Memory B cell (primary cell): ENCODE measurements at places on chromosomes 3 and 15.

GRCh38 chr3:58009749-58010535 lies 1.7 kb downstream of the FLNB start:
- DNase-seq = no peak

DNA sequence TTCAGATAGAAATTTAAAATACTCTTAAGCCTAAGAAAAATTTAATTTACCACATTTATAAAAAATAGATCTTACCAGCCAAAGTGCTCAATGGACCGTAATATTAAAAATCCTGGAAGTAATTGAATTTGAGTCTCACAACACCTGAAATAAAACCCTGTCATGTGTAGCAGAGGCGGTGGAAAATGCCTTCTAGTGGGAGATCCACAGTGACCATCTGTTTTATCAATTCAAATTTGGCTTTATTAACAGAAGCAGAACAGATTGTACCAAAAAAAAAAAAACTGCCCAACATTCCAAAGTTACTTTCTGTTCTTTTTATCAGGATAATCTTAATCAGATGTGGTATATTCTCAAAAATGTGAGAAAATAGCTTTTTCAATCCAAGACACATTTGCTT lies 71.7 kb downstream of the DMXL2 start:
- no peak for DNase-seq

DNA sequence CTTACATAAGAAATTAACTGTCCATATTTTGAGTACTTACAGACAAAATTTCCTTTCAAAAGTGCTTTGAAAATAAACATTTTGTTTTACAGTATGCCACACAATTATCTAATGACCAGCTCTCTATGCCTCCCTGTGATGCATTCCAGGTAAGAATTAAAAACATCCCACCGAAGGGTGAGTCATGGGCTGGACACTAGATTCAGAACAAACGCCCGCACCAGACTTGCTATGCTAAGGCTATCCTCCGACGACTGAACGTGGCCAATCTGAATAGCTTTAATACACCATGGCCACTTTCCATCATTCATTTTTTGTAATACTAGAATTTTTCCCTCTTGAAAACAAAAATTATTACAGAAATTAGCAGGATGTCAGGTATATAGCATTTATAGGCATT lies 139.8 kb upstream of the TNIK start:
- no peak for DNase-seq

DNA sequence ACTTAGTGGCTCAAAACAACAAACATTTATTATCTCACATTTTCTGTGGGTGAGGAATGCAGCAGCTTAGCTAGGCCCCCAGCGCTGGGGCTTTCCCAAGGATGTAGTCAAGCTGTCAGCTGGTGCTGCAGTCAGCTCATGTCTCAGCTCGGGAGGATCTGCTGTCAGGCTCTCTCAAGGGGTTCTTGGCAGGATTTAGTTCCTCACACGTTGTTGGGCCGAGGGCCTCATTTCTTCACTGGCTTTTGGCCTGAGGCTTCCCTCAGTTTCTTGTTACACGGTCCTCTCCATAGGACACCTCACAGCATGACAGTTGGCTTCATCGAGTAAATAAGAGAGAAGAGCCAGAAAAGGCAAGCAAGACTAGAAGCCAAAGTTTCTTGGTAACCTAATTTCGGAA lies 13.7 kb upstream of the U2SURP start:
- no peak for DNase-seq

- no peak for DNase-seq
Measured at GRCh38 chr3:111729087-111729846, 129.8 kb upstream of the PHLDB2 start.

DNA sequence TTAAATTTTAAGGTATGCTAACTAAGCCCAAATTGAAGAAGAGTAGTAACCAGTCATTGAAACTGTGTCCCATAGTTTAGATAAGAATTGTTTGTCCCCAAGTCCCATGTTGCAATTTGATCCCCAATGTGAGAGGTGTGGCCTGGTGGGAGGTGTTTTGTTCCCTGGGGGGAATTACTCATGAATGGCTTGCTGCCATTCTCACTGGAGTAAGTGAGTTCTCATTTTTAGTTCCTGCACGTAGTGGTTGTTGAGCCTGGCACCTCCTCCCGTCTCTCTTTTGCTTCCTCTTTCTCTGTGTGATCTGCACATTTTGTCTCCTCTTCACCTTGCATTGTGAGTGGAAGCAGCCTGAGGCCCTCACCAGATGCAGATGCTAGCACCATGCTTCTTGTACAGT lies 1271.0 kb downstream of the NSUN3 start:
- DNase-seq = no peak

DNA sequence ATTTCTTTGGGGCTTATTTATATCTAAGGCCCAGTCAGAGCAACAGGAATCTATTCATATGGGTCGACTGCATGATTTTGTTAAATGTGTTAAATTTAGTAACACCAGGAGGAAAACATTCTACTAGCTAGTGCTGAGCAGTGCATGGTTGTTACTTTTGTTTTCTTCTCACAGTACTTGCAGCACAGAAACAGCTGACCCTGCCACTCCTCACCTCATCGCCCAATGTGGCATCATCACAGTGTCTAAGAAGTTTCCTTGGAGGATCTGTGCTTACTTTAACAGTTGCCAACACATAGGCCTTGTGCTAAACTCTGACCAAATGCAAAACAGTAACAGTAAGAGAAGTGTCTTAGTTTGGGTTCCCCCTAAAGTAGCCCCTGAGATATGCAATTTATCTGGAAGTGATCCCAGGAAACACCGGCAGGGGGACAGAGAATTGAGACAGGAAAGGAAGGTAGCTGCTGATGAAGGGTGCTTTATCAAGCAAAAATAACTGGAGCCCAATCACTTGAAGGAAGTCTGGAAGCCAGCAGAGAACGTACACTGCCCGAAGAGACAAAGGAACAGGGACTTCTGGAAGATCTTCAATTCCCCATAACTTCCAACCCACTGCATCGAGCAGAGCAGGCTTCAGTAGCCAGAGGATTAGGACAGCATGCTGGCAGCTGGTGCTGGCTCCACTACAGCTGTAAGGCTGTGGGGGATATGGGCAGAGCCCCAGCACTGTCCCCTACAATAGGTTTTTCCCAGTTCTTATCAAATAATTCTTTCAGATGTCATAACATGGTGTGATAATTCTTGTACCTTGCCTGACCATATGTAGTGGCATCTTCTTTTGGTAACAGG lies 36.0 kb upstream of the ULK4 start:
- no peak for DNase-seq

GRCh38 chr3:171183042-171183441 lies 156.5 kb upstream of the SLC2A2 start:
- no peak for DNase-seq

DNA sequence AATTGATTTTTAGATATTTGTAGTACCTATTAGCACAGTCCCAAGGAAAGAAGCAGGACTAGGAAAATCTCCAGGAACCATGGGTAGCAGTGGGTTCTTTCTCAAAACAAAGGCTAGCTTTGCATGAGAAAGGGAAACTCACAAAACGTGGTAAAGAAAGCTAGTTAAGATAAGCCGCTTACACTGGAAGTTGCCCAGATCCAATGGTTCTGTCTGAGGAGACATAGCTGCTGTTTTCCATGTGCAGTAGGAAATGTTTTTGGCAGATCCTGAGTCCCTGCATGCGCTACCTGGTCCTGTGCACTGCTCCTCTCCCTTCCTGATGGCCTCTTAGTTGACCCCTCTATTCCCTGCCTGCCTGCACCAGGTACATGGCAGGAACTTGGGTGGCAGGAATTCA lies 60.4 kb downstream of the TFG start:
- DNase-seq = no peak

DNA sequence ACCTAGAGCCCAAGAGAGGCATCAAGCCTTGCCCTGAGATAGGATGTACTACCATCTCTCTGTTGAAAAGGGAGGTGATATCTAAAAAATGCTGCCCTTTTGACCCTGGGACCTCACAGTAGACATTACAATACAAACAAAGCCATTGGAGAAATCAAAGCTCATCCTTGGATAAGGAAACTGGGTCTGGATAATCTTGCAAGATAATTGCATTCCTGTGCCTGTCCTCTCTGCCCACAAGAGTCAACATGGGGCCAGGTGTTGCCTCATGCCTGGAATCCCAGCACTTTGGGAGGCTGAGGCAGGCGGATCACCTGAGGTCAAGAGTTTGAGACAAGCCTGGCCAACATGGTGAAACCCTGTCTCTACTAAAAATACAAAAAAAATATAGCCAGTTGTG lies 57.3 kb upstream of the DLG1 start:
- DNase-seq = no peak

DNA sequence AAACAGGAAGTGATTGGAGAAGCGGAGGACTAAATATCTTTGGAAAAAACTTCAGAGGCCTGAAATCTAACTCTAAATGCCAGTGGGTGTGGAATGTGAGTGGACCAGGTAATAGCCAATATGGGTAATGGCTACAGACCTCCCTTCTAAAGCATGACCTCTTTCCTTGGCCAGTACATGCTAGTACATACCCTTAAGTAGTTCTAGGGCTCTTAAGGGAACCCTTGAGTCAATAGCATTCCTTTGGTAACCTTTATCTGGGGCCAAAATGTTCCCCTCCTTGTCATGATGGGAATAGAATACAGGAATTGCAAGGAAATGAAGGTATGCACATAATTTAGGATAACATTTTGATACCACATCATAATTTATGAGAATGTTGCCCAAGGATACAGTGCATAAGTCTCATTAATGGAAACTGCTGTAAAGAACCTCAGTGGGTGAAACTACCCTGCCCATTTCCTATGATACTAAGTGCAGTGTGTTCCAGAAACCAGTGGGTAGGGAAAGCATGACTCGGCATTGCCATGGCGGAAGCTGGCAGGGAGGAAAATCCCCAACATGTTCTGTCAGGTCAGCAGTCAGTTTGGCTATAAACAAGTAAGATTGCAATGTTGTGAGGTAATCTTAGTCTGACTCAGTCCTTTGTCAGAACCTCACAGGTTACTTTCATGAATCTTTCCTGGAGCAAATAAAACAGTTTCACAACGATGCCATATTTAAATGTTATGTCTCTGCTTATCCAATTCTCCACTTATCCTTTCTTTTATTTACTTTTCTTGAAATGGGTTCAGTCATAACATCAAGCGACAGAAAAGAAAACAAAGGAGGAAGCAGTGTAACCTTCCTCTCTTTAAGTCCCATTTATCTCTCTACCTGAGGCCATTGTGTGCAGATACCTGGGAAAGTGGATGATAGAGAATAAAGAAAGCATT lies 23.5 kb upstream of the RAP2B start:
- DNase-seq = no peak

DNA sequence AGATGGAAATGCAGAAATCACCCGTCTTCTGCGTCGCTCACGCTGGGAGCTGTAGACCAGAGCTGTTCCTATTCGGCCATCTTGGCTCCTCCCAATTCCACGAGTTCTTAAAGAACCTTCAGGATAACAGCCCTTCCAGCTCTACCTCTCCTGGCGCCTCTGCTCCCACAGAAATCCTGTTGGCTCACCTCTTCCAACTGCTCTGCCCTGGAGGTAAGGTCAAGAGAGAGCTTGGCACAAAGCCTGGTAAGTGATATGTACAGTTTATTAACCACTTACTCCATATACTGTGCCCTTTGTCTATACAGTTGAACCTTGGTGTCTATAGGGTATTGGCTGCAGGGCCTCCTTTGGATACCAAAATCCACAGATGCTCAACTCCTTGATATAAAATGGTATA lies 17.8 kb upstream of the FGF12 start:
- no peak for DNase-seq

GRCh38 chr3:132343018-132343612 lies 25.9 kb downstream of the ACP3 start:
- peak; percentile 15 for DNase-seq

- DNase-seq = no peak
Measured at GRCh38 chr15:78989701-78990240, 44.9 kb upstream of the CTSH start.

DNA sequence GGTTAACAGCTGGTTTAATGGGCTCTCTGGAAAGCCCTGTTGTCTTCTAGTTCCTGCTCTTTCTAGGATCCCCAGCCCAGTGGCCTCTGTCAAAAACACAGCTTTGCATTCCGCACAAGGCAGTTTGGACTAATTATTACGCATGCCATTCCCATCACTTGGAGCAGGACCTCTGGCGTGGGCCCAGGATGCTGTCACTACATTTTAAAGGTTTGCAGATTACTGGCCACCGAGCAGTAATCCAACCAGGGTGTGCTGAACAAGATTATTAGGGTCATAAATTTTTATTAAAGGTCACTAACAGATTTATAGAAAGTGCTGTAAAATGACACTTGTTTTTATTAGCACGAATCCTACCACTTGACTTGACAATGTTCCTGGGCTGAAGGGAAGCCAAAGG lies 143.6 kb upstream of the SLC6A11 start:
- DNase-seq = no peak

GRCh38 chr15:90814191-90814821 lies 54.1 kb upstream of the FURIN start:
- DNase-seq = no peak

GRCh38 chr3:176994891-176995781 lies 202.1 kb downstream of the TBL1XR1 start:
- DNase-seq = no peak

GRCh38 chr15:35783203-35783602 lies 237.2 kb upstream of the DPH6 start:
- DNase-seq = no peak

GRCh38 chr3:73043414-73043813 lies 18.0 kb upstream of the EBLN2 start:
- no peak for DNase-seq

DNA sequence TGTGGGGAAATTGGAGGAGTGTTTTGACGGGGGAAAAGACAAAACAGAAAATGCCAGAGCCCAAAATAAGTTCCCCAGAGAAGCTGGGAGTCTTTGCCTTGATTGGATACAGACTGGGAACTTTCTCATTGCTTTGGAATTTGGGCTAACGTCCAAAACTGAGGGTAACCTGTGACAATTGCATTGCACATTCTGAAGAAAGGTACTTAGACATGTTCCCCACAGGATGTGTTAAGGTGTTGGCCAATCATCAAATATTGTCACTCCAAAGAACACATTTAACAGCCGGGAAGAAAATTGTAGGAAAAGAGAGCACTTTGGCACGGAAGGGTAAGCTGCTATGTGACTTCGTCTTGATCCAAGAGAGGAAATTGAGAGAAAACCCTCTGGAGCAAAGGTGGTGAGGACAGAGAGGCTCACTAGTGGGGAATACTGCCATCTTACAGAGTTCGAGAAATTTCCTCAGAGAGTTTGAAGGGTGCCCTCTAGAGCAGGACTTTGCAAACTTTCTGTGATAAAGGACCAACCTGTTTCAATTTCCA lies 619.5 kb upstream of the TBL1XR1 start:
- DNase-seq = no peak

- no peak for DNase-seq
Measured at GRCh38 chr3:151445273-151446001, 15.4 kb downstream of the IGSF10 start.

DNA sequence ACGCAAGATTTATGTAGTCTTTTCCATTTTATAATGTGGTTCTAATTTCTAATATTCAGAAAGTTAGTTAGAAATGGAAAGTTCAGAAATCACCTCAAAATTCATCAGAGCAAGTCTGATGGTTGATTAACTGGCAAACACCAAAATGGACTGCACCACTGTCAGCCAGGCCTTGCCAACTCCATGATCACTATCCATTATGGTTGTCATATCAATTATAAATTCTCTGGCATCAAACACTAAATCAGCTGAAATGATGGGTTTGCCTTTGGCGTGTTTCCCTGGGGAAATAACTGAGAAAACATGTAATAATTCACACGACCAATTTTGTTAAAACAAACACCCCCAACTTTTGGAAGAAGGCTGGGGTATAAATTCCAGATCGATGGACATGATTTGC lies 219.4 kb downstream of the CDIN1 start:
- DNase-seq = no peak

GRCh38 chr3:18194431-18194830 lies 230.7 kb downstream of the SATB1 start:
- DNase-seq = no peak

- DNase-seq = no peak
Measured at GRCh38 chr15:35522061-35522460, 23.9 kb downstream of the DPH6 start.
